Uterus (tissue), 4 donors: ENCODE measurements at places on chromosomes 2 and 18. TPM values are rescaled to one million over a fixed set of nuclear protein-coding genes. Genes with fewer than 3 reads are reported as not detected.

The UPP2 gene
- 0.28 TPM for total RNA-seq

The CPO gene
- total RNA-seq = not detected

The RFTN2 gene
- 13.1 TPM for total RNA-seq

The TRIM43 gene
- total RNA-seq = not detected

The ZNF396 gene
- total RNA-seq = 3.9 TPM

The XRCC5 gene
- total RNA-seq = 61.2 TPM

The RAD51AP2 gene
- not detected for total RNA-seq

The ALPG gene
- not detected for total RNA-seq

The PSD4 gene
- 10.8 TPM for total RNA-seq

The CKAP2L gene
- not detected for total RNA-seq
